ENCODE measurements at places on chromosomes 4 and X.

DNA sequence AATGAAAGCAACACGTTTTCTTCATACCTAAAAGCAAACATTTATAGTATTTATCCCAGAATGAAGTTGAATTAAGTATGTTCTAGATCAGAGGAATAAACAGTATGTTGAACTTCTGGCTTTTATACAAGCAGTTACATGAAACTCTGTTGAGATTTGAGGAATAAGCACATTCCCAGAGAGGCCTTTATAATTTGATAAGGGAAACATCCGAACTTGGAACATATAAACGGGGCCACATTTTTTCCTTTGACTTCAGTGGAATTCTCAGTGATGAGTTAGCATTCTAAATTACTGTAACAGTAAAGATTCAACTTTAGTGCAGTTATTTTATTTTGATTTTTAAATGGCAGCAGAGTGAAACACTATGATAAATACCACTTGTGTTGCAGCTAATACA is 119.5 kb downstream of the GLRA3 start:
- no peak for DNase-seq

GRCh38 chr4:169770416-169770815 is 12.7 kb upstream of the HPF1 start:
- DNase-seq = no peak

- no peak for DNase-seq
Observed at GRCh38 chr4:60195256-60195655, 1004.9 kb upstream of the ADGRL3 start.

DNA sequence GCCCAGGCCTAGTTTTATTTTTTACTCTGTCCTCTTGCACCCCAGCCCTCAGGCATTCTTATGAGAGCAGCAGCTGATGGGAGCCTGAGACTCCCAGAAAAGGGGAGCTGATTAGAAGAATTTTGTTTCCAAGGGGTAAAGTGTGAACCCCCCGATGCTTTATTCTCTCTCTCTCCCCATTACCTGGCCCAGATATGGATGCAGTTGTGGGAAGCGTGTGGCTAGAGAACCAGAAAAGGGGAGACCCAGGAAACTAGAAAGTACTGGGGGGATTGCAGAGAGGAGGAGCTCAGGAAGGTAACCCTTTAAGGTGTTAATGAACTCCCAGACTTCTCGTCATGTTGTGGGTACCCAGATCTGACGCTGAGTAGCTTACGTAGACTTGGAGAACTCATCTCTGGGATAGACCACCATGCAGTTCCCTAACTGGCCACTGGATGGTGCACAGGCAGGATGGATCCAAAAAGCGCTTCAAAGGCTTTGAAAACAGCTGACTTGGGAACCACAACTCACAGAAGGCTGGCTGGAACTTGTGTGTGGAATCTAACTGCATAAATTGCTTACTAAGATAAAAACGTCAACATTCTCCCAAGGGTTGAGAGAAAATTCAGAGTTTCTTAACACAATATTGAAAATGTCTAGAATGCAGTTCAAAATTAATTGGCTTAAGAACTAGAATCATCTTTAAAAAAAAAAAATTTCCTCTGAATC is 64.7 kb downstream of the TBC1D14 start:
- peak; percentile 77 for DNase-seq

DNA sequence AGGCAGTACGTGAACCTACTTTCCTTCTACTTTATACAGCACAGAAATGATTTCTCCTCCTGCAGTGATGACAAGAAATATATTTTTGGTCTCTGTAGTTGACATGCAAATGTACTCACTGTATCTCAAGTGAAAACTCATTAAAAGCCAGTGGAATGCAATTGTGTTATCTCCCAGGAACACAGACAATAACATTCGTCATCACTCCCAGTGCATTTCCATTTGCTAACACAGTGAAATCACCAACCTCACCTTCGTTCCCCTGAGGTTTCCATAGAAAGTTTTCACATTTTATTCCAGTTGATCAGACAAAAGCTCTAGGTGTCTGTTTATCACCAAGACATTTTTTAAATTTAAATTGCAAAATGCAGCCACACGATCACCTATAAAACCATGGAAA is 2.5 kb upstream of the SPANXD start:
- no peak for DNase-seq

- DNase-seq = no peak
Observed at GRCh38 chrX:3230496-3230895, 116.0 kb downstream of the MXRA5 start.

All from EL (cell line).